GM13977 (cell line): ENCODE measurements at places on chromosomes 4 and X.

DNA sequence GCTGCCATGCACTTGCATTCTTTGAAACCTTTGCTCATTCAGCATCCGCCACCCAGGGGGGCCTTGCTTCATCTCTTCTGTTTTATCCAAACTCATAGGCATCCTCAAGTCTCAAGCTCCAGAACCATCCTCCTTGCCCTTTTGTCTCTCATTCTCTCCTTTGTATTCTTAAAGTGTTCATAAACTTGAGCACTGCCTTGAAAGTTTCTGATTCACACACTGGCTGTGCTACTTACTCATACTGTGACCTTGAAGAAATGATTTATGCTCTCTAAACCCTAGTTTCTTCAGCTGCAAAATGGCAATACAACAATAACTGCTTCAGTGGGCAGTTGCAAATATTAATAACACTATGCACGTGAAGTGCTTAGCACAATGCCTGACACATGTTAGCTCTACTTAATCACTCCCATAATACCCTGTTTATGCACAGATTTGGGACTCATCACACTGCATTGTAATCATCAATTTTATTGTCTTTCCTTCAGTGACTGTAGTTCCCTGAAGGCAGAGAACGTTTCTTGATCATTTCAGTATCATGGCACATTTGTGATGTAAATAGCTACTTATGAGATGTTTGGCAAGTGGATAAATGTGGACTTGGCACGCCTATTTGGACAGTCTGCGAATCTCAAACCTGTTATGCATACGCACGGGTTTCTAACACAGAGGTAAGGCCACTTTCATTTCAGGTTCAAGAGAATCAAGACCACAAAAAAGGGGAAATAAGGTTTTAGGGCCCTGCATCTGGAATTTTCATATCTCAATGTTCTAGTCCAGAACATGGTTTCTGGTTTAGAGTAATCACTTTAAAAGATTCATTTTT is 291.0 kb downstream of the LDB2 start:
- DNase-seq: no peak

DNA sequence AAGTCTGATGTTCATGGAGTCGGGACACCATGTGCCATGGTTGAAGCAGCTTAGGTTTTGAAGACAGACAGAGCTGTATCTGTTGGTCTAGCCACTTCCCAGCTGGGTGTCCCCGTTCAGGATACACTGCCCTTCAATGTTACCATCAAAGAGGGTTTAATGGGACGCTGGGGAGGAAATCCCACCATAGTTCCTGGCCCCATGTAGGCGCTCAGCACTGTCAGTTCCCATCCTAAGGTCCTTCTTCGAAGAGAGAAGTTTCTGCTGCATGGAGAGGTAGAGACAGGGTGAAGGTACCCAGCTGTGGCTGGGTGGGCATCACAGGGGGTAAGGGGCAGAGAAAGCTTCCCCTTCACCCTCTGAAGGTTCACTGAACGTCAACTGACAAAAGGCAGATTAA is 3.7 kb downstream of the MGST2 start:
- no peak for DNase-seq

DNA sequence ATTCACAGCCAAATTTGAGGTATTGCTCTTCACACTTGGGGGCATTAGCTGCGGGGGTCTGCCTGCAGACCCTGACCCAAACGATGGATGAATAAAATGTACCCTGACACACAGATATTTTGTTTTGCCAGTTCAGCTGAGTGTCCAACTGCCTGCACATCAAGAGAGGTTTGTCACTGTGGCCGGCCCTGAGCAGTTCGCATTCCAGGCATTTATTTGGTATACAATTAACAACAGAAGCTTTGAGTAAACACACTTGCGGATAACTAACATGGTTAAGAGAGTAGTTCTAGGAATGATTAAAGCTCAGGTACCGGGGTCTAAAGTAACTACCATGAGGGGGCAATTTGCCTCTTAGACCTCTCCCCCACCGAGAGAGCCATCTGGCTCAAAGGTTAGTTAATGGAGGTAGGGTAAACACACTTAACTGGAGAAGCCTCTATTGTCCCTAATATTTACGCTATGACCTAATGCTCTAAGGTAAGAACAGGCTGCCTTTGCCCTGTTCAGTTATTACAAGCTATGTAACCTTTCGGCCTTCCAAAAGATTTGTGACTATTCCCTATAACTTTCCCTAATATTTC is 162.0 kb downstream of the SNCA start:
- no peak for DNase-seq

- DNase-seq: no peak
Observed at GRCh38 chr4:83075311-83076095, 39.0 kb downstream of the PLAC8 start.

- DNase-seq: no peak
Observed at GRCh38 chr4:25900310-25900709, 13.7 kb upstream of the SMIM20 start.

GRCh38 chr4:169159624-169160171 is 111.1 kb downstream of the SH3RF1 start:
- no peak for DNase-seq

DNA sequence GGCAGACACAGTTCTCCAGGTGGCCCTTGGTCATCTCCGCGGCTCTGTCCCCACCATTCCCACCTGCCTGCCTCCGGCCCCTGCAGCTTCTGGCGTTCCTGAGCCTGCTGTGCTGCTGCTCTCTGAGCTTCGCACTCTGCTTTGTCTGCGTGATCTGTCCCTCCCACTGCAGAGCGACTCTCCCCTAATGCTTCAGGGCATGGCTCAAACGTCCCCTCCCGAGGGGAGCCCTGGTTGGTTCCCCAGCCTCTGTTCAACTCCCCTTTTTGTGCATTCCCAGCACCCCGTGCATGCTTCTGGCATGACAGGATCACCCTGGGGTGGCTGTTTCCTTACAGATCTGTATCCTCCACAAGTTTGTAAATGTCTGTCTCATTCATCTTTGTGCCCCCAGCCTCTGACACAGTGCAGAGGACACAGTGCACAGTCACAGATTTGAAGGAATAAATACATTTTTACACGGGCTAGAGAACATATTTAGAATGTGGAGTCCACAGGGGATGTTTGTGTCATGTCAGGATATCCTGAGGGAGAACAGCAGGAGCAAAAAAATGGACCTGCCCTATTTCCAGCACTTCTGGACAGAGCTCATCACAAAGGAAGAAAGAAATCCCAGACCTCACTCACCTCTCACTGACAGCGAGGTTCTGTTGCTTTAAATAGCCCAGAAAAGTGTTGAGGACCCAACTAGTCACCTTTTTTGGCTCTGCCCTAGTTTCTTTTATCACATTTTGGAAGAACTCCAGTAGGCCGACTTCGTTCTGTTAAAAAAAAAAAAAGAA is 72.6 kb downstream of the GATB start:
- no peak for DNase-seq

DNA sequence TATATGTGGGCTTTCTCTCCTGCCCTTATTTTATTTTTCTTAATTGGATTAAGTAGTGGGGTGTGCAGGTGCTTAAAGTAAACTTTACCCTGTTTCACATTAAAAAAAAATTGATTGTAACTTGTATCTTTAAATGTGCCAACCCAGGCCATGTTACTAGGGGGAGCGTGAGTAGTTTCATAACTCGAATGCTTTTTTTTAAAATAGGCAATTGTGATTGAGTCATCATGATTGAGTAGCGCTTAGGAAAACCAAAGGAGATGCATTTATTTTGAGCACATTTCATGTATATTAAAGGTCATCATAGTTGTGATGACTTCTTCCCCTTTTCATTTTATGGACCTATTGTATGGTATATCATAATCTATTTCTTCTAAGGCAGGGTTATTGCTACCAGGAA is 32.2 kb downstream of the GPAT3 start:
- DNase-seq: no peak
